ENCODE measurements at places on chromosomes 2 and 18. TPM values are rescaled to one million over a fixed set of nuclear protein-coding genes. Genes with fewer than 3 reads are reported as not detected.

The SH2D6 gene
- 0.77 TPM for total RNA-seq

The DSG4 gene
- total RNA-seq, result not detected

The INHBB gene
- not detected for total RNA-seq

The FAM161A gene
- total RNA-seq, result 6.5 TPM

The GMCL1 gene
- 18.1 TPM for total RNA-seq

The TUBA4B gene
- not detected for total RNA-seq

The IL1F10 gene
- total RNA-seq, result not detected

The SKOR2 gene
- total RNA-seq, result not detected

The COBLL1 gene
- total RNA-seq, result 0.36 TPM

The CFC1 gene
- total RNA-seq, result not detected

The ASB18 gene
- total RNA-seq, result not detected

The ELP2 gene
- total RNA-seq, result 105 TPM

The GREB1 gene
- 1.5 TPM for total RNA-seq

The GPR148 gene
- not detected for total RNA-seq

The PCARE gene
- not detected for total RNA-seq

The POTEF gene
- total RNA-seq, result not detected

The LYG2 gene
- total RNA-seq, result not detected

The SFTPB gene
- not detected for total RNA-seq

The BMP10 gene
- total RNA-seq, result not detected

The TSPYL6 gene
- not detected for total RNA-seq

The EPHA4 gene
- 1.8 TPM for total RNA-seq

The HOXD11 gene
- total RNA-seq, result not detected

The ROCK2 gene
- 13.9 TPM for total RNA-seq

The ERBB4 gene
- not detected for total RNA-seq

Measured in activated CD8-positive, alpha-beta T cell treated with anti-CD3 and anti-CD28 coated beads for 36 hours (primary cell).